ENCODE measurements at places on chromosomes 4 and X.

DNA sequence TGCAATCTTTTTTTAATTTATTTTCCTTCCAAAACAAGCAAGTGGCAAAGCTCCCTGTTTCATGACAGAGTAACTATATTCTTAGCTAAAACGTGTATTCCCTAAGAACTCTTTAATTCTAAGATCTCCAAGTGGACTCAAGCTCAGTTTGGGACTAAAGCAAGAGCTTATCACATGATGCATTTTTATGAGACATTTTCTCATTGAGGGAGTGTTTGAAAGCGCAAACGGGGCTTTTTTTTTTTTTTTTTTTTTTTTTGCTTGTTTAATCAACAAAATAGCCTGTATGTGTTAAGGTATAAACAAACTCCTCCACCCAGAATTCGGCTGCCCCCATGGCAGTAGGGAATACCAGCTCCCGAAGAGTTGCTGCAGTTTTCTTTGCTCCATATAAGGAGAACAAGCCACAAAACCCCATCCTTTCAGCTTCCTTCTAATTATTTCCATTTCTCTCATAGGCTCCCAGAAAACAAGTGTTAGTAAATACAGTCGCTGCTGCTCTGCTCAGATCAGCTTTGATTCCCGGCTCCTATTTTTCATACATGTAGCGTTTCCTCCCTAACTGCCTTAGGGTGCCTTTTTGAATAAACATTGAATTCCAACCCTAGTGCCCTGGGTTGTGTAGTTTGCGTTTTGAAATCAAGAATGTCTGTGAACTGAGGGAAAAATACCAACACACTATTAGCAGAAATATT, 669 bp upstream of the PPARGC1A start:
- DNase-seq, result no peak

GRCh38 chrX:14411326-14411725, 118.0 kb upstream of the GLRA2 start:
- no peak for DNase-seq

- no peak for DNase-seq
Measured at GRCh38 chr4:170248029-170248428, 158.3 kb upstream of the AADAT start.

- DNase-seq, result no peak
Measured at GRCh38 chr4:37951461-37952352, 8.5 kb upstream of the PTTG2 start.

- DNase-seq, result no peak
Measured at GRCh38 chrX:64097891-64098290, 107.6 kb downstream of the AMER1 start.

- DNase-seq, result no peak
Measured at GRCh38 chrX:63514569-63515080, 163.5 kb upstream of the SPIN4 start.
